Nucleus accumbens (tissue), 56 donors: ENCODE measurements at places on chromosomes 11 and 22.

- DNase-seq, result no peak
Measured at GRCh38 chr11:9664276-9665171, 647 bp downstream of the SWAP70 start.

DNA sequence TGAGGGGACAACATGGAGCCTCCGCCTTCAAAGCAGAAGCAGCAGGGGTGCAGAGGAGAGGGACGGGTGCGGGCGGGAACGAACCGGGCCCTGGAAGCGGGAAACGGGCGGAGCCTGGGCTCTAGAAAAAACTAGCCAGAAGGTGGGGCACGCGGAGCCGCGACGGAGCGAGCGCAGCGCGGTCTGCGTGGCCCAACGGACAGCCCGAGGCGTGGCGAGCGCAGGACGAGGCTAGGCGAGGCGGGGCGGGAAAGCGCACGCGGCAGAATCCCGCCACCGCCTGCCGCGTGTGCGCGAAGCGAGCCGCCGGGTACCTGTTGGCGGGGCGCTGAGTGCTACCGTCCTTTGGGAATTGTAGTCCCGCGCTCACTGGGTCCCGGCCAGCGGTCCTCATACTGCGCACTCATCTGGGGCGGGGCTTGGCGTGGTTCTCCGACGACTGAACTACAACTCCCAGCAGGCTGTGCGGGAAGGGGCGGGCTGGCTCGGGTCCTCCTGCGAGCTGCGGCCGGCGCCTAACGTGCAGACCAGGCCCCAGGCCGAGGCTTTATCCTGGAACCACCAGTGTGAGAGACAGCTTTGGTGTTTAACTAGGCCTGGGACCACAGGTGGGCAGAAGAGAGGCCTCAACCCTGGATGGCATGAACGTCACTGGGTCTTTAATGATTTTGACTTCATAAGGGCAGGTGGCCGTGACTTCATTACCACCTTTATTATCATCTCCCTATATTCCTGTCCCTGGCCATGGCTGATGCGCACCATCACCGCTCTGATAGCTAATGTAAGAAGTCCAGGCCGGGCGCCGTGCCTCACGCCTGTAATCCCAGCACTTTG lies at the start of gene ATL3:
Gene ATL3, minus strand, starts transcription at position 55 of the 834 bp plus-strand sequence. Its CDS starts 41 bp downstream, at position 14.
- peak; percentile 96 for DNase-seq

GRCh38 chr11:6556139-6556949 lies 47.1 kb downstream of the RRP8 start:
- DNase-seq, result no peak

GRCh38 chr11:130282111-130282510 lies 32.6 kb downstream of the ZBTB44 start:
- DNase-seq, result no peak

DNA sequence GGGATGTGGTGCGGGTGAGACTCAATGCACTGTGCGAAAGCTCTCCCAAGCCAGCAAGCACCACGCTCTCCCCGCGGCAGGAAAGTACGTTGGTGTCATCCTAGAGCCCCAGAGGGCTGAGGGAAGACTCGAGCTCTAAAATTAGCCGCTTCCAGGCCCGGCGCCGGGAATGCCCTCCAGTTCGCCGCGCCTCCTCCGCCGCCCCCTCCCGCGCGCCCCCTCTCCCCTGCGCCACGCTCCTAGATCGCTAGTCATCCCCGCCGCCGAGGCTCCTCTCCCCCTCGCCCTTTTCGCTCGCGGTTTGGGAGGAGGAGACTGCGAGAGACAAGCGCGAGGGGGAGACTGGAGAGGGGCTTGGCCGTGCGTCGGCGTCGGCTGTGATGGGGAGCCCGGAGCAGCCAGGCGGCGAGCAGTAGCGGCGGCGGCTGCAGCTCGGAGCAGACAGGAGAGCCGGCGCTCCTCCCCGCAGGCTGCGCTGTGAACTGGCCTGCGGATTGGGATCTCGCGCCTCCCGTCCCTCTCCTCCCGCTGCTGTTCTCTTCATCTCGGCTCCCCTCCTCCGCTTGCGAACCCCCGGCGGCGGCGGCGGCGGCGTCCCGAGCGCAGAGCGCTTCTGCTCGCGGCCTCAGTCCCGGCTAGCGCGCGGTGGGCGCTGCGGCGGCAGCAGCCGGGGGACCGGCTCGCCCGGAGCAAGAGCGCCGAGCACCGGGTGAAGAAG lies at the start of gene FAT3:
Gene FAT3, plus strand, starts transcription at position 412 of the 718 bp plus-strand sequence. CDS start 127,295 bp downstream, outside the sequence.
- DNase-seq, result peak; percentile 39

DNA sequence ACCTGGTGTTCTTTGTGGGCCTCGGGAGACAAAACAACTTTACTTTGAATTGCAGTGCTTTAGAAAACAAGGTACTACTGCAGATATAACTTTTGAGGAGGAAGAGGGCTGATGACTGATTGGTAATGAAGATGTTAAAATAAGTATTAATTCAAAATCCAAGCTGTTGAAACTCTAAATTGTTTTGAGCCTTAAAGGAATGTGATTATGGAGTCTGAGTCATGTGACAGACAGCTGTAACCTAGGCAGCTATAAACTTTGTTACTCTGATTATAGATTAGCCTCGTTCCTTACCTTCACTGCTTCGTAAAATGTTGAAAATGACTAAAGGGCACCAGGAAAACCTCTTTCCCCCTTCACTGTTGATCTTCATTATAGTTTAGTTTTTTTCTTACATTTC lies 43.4 kb downstream of the MS4A2 start:
- DNase-seq, result no peak

DNA sequence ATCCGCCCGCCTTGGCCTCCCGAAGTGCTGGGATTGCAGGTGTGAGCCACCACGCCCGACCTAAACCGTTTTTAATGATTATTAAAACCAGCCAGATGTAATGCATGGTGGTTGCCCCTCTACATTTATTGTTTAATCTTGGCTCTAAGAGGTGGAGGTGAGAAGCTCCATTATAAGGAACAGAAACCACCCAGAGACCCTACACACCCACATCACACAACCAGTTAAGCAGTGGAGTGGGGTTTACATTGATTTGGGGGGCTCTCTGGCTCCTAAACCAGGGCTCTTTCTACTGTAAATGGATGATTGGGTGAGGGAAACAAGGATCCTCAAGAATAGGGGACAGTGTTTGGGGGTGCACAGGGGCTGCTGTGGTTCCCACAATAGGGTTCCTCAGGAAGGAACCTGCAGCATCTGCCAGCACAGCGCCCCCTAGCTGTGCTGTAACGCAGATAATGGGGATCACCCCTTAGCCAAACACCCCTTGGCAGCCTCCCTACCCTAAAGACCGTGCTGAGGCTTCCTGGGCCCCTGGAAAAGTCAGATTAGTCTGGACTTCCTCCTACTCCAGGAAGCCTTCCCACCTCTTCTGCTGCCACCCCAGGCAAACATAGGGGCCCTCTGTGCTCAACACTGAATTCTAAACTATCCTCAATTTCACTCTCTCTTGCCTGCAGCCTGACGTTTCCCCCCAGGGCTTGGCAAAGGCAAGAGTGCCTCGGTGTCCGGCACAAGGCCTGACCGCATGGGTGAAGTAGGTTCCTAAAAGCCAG lies 2.4 kb downstream of the MPST start:
- DNase-seq, result peak; percentile 10

DNA sequence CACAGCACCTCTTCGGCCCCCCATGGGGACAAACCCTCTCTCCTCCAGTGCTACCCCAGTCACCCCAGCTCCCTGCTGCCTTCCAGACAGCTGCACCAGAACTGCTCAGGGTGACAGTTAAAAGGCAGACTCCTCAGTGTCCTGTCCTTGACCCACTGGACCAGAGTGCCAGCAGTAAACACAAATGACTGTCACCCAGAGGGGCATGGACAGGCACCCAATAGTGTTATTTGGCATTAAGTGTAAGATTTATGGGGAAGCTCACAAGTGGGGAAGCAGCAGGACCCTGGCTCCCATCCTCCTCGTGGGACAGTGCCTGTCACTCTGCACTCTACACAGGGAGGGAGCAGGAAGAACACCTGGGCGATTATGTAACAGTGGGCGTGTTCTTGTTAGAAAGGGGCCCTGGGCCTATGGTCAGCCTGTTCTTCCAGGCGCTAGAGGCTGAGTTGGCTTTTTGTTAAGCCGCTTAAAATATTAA lies 5.0 kb downstream of the RPS19BP1 start:
- no peak for DNase-seq

- DNase-seq, result no peak
Measured at GRCh38 chr11:114073007-114073827, 13.7 kb downstream of the ZBTB16 start.

DNA sequence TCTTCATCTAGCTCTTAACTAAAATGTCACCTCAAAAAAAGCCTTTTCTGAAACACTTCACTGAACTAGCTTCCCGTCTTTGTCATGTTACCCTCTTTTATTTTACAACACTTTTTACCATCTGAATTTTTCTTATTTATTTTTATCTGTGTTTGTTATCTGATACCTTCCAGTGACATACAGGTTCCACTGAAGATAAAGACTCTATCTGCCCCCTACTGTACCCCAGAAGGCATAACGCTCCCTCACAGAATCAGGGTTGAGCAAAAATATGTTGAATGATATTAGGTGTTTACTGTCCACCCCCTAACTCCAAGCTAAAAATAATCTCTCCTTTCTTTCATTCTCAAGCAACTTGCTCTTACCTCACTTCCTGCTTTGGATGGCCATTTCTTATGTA lies 654.2 kb downstream of the NELL1 start:
- no peak for DNase-seq

GRCh38 chr11:68962527-68963250 lies 18.1 kb downstream of the MRGPRD start:
- DNase-seq, result no peak

GRCh38 chr22:40487663-40488249 lies 117.4 kb downstream of the SGSM3 start:
- no peak for DNase-seq

GRCh38 chr11:57752954-57753353 lies 1.3 kb upstream of the BTBD18 start:
- no peak for DNase-seq

GRCh38 chr11:64556721-64557250 lies 34.2 kb upstream of the SLC22A12 start:
- no peak for DNase-seq

GRCh38 chr11:91972665-91973266 lies 251.9 kb upstream of the FAT3 start:
- DNase-seq, result no peak

GRCh38 chr22:22721681-22722354 lies 77.4 kb downstream of the GGTLC2 start:
- DNase-seq, result peak; percentile 60

- DNase-seq, result no peak
Measured at GRCh38 chr11:44861849-44862557, 88.7 kb downstream of the TP53I11 start.

DNA sequence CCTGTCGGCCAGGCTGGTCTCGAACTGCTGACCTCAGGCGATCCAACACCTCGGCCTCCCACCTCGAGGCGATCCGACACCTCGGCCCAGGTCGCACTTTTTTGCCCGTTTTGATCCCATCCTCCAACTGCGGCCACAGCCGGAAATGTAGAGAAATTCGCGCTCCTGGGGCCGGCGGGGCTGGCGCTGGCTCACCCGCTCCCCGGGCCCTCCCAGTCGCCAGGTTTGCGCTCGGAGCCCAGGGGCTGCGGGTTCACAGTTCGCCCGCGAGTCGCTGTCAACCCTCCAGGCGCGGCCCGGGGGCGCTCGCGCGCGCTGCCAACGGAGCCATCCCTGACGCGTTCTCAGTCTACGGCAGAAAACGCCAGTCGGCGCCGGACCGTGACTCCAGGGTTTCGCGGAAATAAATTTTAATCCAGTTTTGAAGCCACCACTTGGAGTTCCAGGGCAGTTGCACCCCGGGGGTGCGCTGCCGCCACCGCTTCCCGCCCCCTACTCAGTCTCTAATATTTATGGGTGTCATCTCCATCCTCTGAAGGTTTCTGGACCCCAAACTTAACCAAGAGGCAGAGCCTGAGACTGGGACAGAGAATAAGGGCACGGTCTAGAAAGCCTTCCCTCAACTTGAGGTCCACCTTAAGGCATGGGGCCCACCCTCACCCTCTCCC lies 1.5 kb upstream of the KLHDC7B start:
- DNase-seq, result peak; percentile 62
